Caudate nucleus (tissue), 63 donors: ENCODE measurements at places on chromosomes 2 and 18.

- DNase-seq = no peak
These were observed 114.3 kb upstream of the MGAT5 start for GRCh38 chr2:134139611-134140010.

- no peak for DNase-seq
These were observed 185.0 kb downstream of the UXS1 start for GRCh38 chr2:106009096-106009495.

DNA sequence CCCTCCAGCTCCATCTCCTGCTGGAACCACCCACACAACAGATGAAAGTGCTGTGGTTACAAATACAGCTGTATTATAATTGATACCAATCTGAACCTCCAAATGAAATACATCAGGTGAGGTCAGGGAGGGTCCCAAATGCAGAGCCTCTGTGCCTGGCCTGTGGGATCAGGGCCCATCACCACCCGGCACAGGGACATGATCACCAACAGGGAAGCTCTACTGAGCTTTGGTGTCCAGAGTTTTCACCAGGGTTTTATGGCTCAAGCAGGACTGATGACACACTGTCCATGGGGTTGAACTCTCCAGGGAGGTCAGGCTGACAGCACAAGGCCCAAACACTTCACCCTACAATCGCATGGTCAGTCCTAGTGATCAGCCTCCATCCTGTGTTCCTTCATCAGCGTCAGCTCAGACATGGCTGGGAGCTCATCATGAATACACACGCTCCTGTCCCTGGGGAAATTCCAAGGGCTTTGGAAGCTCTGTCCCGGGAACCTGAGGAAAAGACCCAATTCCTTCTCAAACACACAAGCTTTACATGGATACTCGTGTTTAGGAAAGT, 3.9 kb upstream of the PXDN start:
- DNase-seq = no peak

- DNase-seq = no peak
These were observed 19.1 kb downstream of the MAP3K20 start for GRCh38 chr2:173094731-173095130.

DNA sequence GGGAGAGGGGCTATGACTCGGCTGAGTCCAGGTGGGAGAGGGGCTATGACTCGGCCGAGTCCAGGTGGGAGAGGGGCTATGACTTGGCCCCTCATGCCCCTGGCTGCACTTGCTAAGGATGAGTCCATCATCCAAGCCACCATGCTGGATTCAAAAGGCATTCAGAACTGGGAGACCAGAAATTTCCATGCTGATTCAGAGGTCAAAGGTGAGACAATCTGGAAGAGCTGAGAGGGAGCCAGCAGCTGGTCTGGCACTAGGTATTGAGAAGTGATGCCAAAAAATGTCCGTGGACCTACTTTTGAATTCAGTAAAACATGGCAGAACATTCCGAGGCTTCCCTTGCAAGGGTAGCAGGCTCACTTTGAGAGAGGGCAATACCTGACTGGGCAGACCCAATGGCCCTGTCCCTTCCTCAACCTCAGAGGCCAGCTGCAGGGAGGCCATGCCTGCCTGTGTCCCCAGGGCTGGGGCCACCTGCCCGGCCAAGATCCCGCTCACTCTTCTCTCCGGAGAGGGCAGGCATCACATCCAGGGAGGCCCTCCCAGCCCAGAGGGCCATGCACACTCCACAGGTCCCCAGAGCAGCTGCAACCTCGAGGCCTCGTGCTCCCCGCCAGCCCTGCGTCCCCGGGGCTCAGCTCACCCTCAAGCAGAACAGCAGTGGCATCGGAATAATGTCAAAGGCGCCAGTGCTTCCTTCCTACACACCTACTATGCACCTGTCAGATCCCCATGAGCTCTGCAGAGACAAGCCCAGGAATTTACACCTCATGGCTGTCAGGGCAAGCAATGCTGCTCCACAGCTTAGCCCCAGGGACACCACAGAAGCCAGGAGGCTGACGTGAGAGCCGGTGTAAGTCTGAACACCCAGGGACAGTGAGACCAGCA, 80.2 kb upstream of the GPC1 start:
- DNase-seq = no peak

DNA sequence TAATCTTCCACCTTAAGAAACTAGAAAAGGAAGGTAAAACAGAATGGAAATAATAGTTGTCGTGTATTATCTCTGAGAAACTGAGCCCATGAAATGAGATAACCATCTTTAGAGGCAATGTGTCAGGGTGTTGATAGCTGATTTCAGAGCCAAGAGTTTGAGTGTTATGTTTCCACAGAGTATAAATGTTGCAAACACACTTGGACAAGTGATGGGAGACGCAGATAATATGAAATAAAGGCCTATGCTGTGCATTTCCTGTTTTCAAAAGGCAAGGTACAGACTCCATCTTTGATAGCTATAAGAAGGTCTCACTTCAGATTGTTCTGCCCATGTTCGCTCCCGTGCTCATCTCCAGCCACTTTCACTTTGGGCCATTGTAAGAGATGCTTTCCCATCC, 25.9 kb upstream of the DNER start:
- no peak for DNase-seq

- DNase-seq = no peak
These were observed 54.3 kb downstream of the INPP5D start for GRCh38 chr2:233114421-233114861.

- peak; percentile 58 for DNase-seq
These were observed 213.0 kb upstream of the CELF4 start for GRCh38 chr18:37778417-37779165.

DNA sequence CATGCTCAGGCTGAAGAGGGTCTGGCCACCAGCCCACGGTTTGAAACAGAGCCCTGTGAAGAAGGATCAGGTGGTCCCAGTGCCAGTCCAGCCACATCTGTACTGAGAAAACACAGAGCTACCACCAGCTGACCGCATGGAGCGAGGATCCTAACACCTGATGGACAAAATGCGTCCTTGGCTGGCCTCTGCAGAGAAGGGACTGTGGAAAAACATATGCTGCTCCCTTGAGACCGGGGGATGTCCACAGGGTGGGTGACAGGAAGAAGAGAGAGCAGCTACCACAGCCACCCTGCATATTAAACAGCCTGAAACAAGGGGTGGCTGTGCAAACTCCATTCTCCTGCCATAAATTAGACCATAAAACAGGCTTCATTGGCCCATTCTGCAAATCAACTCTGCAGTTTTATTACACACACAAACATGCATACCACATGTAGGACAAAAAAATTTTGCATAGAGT, 137.2 kb downstream of the BCL2 start:
- DNase-seq = no peak

DNA sequence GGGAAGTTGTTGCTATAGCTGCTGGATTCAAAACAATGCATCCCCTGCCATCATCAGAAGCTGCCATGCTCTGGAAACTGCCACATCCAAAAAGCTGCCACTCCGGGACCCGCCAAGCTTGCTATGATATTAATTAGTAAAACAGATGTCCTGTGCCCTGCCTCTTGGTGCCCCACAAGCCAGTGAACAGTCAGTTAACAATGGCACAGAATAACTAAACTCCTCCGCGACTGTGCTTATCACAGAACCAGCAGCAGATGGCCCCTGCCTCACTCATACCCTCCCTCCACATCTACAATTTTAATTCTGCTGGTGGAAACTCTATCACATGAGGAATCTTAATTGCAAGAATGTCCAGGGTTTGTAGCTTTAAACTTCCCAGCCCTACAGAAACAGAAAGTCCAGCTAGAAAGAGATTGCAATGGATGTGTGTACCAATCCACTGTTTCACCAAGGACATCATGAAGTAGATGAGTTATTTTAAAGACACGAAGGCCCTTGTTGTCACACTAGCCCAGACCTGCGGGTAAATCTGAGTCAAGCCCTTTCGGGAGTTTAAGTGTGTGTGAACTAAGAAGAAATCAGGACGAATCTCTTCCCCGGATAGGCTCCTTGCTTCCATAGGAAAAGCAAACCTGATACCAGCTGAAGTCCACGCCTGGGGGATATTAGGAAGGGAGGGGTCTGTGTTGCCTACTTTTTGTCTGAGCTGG, 7.4 kb upstream of the ACYP2 start:
- no peak for DNase-seq

- DNase-seq = no peak
These were observed 52.5 kb upstream of the APCDD1 start for GRCh38 chr18:10401930-10402329.

- DNase-seq = no peak
These were observed 631.8 kb upstream of the RAB6C start for GRCh38 chr2:129347486-129348217.

GRCh38 chr18:75116165-75116564, 92.8 kb downstream of the PTGR3 start:
- no peak for DNase-seq

DNA sequence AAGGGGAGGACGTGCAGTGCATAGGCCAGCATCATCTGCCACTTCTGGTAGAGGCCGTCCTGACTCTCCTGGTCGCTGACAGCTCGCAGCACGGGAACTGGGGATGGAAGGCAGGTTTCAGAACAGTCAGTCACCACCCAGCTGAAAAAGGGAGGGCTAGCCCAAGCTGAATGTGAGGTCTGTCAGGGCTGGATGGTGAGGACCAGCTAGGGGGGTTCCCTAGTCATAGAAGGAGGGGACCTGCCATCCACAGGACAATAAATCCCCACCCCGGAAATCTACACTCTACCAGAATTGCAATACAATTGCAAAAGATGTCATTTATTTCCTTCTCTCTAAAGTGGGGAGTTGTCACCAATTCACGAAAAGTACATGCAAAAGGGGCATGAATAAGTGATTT, 15.8 kb downstream of the ABCG5 start:
- DNase-seq = no peak

DNA sequence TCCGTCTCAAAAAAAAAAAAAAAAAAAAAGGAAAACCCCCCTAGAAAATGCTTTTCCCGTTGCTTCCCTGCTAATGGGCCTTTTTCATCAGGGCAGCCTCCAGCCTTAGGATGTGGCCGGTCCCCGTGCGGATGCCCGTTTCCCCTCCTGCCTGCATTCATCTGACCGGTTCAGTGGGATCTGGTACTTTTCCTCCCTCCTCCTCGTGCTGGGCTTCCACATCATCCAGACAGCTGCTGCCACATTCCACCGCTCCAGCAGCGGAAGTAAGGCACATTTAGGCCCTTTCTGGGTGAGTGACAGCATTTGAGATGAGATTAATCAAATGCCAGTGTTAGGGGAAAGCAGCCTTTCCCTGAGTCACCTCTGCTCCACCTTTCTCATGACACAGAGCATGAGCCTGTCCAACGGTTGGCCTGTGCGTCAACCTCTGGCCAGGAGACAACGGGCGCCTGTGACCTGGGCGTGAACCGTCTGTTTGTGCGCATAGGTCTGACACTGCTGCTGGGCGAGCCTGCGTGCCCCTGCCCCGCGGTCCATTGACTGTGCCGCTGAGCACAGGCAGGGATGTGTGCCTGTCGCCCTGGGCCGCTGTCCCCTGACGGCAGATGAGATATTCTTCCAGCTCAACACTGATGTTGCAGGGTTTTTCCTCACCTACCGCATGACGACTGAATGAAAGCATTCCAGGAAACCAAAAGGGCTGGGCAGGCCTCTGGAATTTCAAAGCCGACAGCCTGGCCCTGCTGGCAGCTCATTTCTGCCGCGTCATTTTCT, 174.0 kb downstream of the TGIF1 start:
- DNase-seq = no peak

GRCh38 chr2:108570416-108570815, 36.1 kb downstream of the LIMS1 start:
- DNase-seq = no peak

DNA sequence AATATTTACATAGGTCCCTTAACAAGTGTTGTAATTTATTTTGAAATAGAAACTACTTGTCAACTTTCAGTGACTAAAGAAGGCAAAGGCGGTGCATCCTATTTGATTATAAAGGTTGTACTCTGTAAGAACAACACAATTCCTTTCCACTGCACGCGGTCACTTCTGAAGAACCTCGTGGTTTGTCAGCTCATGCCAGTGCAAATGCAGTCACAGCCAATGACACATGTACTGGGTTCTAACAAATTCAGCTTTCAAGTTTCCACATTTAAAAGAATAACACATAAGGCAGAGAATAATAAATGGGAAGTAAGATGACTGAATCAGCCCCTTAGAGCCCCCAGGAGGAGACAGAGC, 39.7 kb downstream of the CYB5A start:
- no peak for DNase-seq

DNA sequence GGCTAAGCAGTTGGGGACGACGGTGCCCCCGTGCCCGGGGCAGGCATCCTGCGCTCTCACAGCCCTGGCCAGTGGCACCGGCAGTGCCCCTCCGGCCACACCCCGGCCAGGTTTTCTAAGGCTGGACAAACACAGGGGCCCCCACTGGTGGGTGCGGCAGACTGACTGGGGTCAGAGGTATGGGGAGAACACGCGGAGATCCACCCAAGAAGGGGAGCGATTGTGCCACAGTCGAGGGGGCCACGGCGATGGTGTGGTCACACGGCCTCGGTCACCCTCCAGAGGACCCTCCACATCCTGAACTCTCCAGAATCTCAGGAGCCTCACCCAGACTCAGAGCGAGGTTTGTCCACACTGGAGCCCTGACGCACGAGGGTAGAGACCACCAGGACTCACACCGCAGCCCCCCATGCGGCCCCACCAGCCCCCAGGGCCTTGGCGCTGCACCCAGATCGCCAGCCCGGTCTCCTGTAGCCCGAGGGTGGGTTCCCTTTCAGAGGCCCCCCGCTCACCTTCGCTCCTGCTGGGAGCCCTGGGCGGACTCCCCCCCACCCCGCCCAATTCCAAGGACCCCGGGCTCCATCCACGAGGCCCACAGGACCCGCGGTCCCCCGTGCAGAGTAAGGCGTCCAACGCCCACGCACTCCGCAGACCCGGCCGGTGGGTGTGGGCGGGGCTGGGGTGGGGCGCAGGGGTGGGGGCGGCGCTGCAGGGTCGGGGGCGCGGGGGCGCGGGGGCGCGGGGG, 15.2 kb downstream of the PDCD1 start:
- DNase-seq = no peak

- DNase-seq = no peak
These were observed 73.1 kb upstream of the RBMS1 start for GRCh38 chr2:160566717-160567116.

DNA sequence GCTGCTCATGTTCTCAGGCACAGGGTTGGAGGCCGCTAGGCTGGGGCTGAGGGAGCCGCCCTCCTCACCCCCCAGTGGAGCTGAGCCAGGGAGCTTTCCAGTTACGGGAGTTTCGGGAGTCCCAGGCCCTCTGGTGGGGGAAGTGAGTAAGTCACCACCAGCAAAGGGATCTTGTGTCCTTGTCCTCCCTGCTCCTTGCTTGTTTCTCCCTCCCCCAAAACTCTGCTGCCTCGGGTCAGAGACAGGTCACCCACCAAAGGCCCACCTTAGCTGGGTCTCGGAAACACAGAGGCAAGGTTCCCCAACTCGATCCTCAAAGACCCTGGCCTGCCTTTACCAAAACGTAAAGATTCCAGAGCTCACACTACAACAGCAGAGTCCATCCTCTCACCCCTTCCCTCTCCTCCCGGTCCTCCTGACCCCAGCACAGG, 60.5 kb upstream of the POMC start:
- DNase-seq = peak; percentile 64

- no peak for DNase-seq
These were observed 4.3 kb downstream of the DSG4 start for GRCh38 chr18:31380912-31381311.

- no peak for DNase-seq
These were observed 102.6 kb upstream of the NDUFV2 start for GRCh38 chr18:8999872-9000271.

- DNase-seq = no peak
These were observed 92.6 kb upstream of the TSPYL6 start for GRCh38 chr2:54348646-54349045.
